ENCODE measurements at places on chromosomes 2 and 18.

DNA sequence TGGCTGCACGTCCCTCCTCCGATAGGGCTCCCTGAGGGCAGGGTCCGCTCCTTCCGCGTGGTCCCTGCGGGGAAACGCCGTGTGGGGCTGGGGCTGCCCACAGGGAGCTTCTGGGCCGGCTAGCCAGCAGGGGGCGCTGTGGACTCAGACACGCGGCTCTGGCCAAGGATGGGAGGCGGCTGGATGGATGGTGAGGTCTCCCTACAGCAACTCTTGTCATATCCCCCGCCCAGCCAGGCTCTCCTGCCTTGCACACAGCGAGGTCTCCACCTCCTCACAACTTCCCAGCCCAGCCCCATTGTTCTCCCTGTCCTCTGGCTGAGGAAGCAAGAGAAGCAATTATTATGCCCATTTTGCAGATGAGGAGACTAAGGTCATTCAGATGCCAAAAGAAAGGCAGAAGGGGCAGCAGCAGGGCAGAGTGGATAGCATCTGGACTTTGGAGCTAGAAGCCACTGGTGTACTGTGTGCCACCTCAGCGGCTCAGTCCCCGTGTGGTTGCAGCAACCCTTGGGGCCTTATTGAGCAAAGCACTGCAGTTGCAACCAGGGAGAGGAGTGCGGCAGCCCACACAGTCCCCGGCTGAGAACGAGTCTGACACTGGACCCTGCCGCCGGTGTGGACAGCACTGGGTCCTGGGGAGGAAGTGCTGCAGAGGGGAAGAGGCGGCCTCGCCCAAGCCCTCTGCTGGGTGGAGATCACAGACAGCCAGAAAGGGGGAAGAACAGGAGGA lies 99.0 kb downstream of the ZFP36L2 start:
- peak; percentile 95 for DNase-seq

GRCh38 chr2:151979694-151980093 lies 119.2 kb downstream of the CACNB4 start:
- DNase-seq: no peak

DNA sequence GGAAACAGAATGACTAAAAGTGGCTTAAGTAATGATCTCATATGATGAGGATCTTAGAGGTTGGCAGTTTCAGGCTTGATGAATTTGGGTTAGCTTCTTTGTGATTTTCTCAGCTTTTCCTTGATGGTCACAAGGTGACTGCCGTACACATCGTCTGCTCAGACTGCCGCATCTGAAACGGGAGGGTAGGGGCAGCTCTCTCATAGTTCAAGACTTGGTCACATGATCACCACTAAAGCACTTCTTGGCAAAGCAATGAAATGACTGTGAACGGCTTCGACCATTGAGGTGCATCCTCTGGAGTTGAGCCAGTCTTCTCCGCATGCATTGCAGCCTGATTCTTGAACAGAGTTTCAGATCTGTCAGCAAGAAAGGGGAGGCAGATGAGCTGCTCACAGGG lies 43.8 kb downstream of the LPIN1 start:
- DNase-seq: no peak

- no peak for DNase-seq
Measured at GRCh38 chr2:112803691-112804521, 19.6 kb upstream of the IL1A start.

GRCh38 chr2:628651-629050 lies 48.6 kb downstream of the TMEM18 start:
- no peak for DNase-seq

- DNase-seq: no peak
Measured at GRCh38 chr18:13611601-13612195, 114.7 kb downstream of the FAM210A start.

- DNase-seq: no peak
Measured at GRCh38 chr18:27839141-27839540, 337.8 kb downstream of the CDH2 start.

All from stimulated activated CD4-positive, alpha-beta T cell treated with anti-CD3 and anti-CD28 coated beads, Interleukin-1b, Interleukin-23, amount 100 ng/mL, for 4 hours (primary cell).